ENCODE measurements at places on chromosomes 3 and 15. TPM values are rescaled to one million over a fixed set of nuclear protein-coding genes. Genes with fewer than 3 reads are reported as not detected.

ONECUT1 gene
- not detected for total RNA-seq

PPM1L gene
- 1.9 TPM for total RNA-seq

RLBP1 gene
- not detected for total RNA-seq

EPHB1 gene
- total RNA-seq, result 2.1 TPM

SOX14 gene
- not detected for total RNA-seq

ATP13A5 gene
- not detected for total RNA-seq

CPN2 gene
- not detected for total RNA-seq

- DNase-seq, result no peak
- no peak overlapping the region for H3K27ac ChIP-seq
- no peak overlapping the region for H3K4me3 ChIP-seq
- H3K36me3 ChIP-seq, result no peaks in the 10 kb centered on the region
Observed at GRCh38 chr15:89656116-89656815, 999 bp upstream of the KIF7 start.

GRCh38 chr15:46856839-46857502, 860.3 kb upstream of the SEMA6D start:
- DNase-seq, result no peak
- H3K27ac ChIP-seq, result no peak overlapping the region

DNA sequence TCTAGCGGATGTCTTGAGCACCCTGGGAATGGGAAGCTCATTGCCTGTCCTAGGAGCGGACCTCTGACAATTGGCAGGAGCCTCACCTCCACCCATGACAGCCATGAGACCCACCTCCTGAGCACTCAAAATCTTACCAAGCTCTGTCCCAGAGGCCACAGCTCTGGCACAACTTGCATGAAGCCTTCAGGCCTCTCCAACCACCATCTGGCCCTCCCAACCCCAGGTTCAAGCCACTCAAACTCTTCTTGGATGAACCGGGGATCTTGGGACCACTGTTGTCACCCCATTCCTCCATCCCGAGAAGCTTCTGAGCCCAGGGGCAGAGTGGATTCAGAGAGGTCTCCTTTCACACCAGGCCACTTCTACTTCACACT, 1.5 kb downstream of the VIPR1 start:
- no peak overlapping the region for H3K4me3 ChIP-seq
- H3K36me3 ChIP-seq, result no peaks in the 10 kb centered on the region
- H3K27me3 ChIP-seq, result peaks cover 3% of the 10 kb centered on the region
- H3K27ac ChIP-seq, result no peak overlapping the region
- H3K4me1 ChIP-seq, result peaks cover 29% of the 10 kb centered on the region
- no peak for DNase-seq

DNA sequence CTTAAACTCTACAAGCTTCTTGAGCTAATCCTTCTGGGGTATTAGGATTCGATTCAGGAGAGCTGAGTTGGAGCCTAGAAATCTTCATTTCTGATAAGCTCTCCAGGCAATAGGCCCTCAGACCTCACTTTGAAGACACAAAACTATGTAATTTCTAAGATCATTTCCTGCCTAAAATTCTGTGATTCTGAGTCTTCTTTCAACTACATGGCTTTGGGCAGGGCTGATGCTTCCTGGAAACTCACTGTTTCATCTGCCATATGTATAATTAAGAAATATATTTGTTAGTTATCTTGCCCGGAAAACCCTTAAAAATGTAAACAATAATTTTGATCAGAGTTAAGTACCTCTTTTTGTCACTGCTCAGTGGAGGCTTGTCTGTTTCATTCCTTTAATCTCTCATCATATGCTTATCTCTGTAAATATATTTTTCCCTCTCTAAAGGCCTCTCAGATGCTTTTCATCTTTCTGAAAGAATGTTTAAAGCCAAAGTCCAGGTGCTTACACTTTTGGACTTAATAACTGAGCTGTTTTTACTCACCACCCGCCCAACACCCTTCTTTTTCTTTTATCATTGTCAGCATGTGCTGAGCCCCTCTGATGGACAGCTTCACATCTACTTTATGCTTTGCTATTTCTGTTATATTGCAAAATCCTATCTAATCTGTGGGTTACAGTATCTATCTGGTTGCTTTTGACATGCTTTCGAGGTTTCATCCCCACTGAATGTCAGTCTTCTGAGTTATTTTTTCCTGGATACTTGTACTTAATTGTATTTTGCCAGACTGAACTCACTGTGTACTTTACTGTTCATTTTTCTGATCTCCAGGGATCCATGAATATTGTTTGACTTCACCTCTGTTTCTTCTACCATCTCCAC, 38.2 kb downstream of the FILIP1L start:
- H3K36me3 ChIP-seq, result no peaks in the 10 kb centered on the region
- peak; percentile 80 for DNase-seq
- peak overlapping the region; percentile 17 for H3K27ac ChIP-seq
- H3K27me3 ChIP-seq, result no peaks in the 10 kb centered on the region
- peaks cover 24% of the 10 kb centered on the region for H3K4me1 ChIP-seq

DNA sequence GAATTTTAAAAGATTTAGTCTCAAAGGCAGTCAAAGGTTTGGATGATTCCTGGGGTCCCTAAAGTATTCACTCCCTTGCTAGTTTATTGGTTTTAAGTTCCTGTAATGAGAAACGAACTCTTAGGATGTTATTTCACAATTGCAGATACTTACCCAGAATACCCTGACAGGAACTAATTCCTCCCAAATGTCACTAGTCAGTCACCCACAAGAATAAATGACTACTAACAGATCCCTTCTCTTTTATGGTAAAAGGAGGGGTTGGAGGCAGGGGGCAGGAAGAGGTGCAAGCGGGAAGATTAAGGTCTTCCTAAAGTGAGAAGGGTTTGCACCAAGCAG, 174.2 kb upstream of the SLC2A2 start:
- H3K36me3 ChIP-seq, result peaks cover 21% of the 10 kb centered on the region
- no peaks in the 10 kb centered on the region for H3K27me3 ChIP-seq
- H3K4me3 ChIP-seq, result no peak overlapping the region
- DNase-seq, result no peak
- H3K4me1 ChIP-seq, result no peaks in the 10 kb centered on the region

DNA sequence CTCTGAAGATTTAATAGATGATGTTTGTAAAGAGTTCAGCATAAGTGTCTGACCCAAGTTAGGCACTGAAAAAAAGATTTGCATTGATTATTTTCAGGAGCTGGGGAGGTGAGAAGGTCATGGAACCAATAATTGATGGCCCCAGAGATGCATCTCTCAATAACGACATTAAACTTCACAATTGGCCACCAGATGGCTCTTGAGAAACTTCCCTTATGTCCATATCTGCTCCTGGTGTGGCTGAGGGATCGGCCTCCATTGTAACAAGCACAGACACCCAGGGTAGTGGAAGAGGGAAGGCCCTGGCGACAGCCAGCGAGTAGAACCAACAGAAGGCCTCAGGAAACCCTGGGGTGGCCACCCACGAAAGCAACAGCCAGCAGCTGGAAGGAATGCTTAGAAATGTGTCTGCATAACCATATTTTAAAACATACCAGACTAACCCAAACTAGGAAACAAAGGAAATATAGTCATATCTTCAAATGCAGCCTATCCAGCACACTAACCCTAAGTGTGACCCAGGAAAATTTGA, 536.7 kb downstream of the SOX2 start:
- no peaks in the 10 kb centered on the region for H3K27me3 ChIP-seq
- H3K36me3 ChIP-seq, result no peaks in the 10 kb centered on the region
- H3K4me1 ChIP-seq, result no peaks in the 10 kb centered on the region

Data from CD4-positive, CD25-positive, alpha-beta regulatory T cell (primary cell).